ENCODE measurements at places on chromosomes 16 and 17.

- no peak for DNase-seq
Measured at GRCh38 chr16:50800074-50800473, 58.2 kb downstream of the CYLD start.

- no peak for DNase-seq
Measured at GRCh38 chr17:65604070-65604469, 42.6 kb upstream of the AXIN2 start.

DNA sequence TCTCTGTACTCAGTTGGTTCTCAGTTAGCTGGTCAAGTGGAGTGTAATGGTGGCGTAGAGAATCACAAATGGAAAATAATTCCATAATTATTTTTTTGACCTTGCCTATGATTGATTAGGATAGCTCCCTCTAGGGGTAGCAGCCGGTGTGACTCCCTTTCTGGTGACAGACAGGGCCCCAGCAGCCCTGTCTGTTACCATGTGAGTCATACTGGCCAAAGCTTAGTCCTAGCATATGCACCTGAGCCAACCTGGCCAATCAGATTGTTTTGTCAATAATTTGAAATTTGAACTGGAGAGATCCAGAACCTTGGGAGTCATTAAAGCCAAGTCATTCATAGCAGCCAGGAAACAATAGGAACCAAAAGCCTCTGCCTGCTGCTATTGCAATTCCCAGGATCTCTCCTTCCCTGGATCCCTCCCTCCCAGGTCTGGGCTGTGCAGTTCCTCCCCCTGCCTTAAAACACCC lies 5.6 kb downstream of the PNPO start:
- peak; percentile 89 for DNase-seq

DNA sequence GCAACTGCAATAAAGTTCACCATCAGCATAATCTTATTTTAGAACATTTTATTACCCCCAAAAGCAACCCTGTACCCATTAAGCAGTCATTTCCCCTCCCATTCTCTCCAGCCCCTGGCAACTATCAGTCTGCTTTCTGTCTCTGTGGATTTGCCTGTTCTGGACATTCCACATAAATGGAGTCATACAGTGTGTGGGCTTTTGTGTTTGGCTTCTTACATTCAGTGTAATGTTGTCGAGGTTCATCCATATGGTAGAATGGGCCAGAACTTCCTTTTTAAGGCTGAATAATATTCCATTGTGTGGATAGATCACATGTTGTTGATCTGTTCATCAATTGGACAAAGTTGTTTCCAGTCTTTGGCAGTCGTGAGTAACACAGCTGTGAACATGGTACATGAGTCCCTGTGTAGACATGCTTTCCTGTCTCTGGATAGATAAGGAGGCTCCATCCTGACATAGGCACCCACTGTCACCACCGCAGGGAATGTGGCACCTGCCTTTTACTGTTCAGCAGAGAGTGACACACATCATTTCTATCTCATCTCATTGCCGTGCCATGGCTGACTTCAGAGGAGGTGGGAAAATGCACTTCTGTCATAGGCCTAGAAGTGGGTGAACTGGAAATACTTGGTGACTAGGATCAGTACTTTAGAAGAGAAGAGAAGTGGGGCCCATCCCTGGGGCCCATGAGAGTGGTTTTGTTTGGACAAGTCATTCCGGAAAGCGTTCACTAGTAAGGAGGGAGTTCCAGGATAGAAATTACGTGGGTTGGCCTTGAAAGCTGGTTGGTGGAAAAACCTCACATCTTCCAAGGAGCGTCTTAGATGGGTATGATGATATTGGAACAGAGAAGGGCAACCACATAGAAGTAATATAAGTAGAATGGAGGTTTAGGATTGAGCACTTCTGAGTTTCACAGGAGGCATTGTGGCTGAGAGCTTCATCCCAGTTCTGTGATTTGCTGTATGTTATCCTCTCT lies 25.8 kb downstream of the EPN2 start:
- no peak for DNase-seq

All from keratinocyte (primary cell).